Tracheal epithelial cell (primary cell): ENCODE measurements at places on chromosomes 13 and 19. TPM values are rescaled to one million over a fixed set of nuclear protein-coding genes. Genes with fewer than 3 reads are reported as not detected.

AMER2 gene
- not detected in 2 replicates for total RNA-seq

MKNK2 gene
- total RNA-seq = 507 and 547 TPM in 2 replicates

PAF1 gene
- 11.1 and 23.6 TPM in 2 replicates for total RNA-seq

RDH13 gene
- total RNA-seq = 21.7 and 37.1 TPM in 2 replicates

RHPN2 gene
- 17.7 and 25.1 TPM in 2 replicates for total RNA-seq

CGB8 gene
- total RNA-seq = 0.48 TPM in 1 of 2 replicates, not detected in the other
